Stimulated activated CD8-positive, alpha-beta memory T cell treated with anti-CD3 and anti-CD28 coated beads, Interleukin-7, amount 100 ng/mL, for 24 hours (primary cell): ENCODE measurements at places on chromosomes 3 and 15.
A peak's percentile ranks its signal among the peaks of the same experiment; 100 is the strongest.

- no peak for DNase-seq
These were observed 317 bp downstream of the ROBO2 start for GRCh38 chr3:77040216-77040615.

DNA sequence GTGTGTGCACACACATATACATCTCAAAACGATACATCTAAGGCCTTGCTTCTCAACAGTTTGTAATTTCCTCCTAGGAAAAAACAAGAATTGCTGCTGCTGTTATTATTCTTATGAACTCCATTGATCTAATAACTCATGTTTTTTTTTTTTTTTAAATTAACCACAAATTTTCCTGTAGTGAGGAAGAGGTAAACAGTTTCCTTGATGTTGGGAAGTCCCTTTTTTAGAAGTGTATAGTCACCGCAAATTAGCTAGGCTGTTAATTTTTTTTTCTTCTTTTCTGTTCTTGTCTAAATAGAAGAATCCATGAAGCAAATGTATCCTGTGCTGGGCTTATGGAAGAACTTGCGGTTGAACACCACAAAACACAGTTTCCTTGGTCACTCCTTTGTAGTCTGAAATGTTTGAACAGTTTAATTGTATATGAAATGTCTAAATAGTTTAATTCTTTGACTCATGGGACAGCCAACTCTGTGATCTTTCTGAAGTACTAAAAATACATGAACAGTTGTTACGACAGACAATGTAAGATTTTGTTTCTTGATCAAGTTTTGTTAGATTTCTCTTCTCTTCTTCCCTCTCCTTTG lies 64.5 kb downstream of the MITF start:
- no peak for DNase-seq

GRCh38 chr3:172709774-172710663 lies 848 bp downstream of the NCEH1 start:
- DNase-seq = no peak

GRCh38 chr3:53168175-53168923 lies 7.3 kb downstream of the PRKCD start:
- no peak for DNase-seq

GRCh38 chr3:70943886-70944285 lies 631.4 kb upstream of the MDFIC2 start:
- DNase-seq = no peak

- DNase-seq = no peak
These were observed 194.5 kb downstream of the RPLP1 start for GRCh38 chr15:69647142-69647513.

- DNase-seq = no peak
These were observed 358.5 kb downstream of the ZNF385D start for GRCh38 chr3:21392526-21392925.

GRCh38 chr15:82138306-82138705 lies 92.5 kb upstream of the MEX3B start:
- no peak for DNase-seq

DNA sequence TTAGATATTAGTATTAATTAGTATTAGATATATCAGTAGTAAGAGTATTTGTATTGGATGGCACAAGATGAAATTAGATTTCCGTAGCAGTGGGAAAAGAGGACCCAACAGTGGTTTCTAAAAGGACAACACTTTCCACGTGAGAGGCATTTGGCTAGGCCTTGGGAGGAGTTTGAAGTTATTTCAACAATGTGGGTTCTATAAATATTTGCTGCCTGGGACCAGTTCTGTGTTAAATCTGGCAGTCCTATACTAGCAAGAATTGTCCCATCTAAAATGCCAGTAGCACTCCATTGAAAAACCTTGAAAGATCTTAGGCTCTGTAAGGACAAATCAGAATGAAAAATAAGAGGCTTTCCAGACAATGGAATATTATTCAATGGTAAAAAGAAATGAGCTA lies 347.1 kb upstream of the DNAJC19 start:
- no peak for DNase-seq

DNA sequence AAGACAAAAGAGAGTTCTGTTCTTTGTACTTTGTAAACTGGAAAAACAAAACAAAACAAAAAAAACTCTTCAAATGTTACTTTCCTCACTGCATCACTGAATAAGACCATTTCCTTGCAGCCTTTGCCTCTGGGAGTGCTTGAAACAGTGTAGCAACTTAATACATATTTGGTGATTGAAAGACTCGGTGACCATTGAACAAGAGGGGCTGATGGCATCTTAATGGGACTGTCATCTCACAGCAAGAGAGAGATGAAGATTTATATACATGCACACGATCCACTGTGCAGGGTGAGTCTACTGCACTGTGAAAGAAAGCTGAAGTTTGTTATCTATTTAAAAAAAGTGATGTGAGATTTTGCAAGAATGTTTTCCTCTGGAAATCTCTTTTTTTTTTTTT lies 111.9 kb upstream of the KLHL25 start:
- DNase-seq = no peak

DNA sequence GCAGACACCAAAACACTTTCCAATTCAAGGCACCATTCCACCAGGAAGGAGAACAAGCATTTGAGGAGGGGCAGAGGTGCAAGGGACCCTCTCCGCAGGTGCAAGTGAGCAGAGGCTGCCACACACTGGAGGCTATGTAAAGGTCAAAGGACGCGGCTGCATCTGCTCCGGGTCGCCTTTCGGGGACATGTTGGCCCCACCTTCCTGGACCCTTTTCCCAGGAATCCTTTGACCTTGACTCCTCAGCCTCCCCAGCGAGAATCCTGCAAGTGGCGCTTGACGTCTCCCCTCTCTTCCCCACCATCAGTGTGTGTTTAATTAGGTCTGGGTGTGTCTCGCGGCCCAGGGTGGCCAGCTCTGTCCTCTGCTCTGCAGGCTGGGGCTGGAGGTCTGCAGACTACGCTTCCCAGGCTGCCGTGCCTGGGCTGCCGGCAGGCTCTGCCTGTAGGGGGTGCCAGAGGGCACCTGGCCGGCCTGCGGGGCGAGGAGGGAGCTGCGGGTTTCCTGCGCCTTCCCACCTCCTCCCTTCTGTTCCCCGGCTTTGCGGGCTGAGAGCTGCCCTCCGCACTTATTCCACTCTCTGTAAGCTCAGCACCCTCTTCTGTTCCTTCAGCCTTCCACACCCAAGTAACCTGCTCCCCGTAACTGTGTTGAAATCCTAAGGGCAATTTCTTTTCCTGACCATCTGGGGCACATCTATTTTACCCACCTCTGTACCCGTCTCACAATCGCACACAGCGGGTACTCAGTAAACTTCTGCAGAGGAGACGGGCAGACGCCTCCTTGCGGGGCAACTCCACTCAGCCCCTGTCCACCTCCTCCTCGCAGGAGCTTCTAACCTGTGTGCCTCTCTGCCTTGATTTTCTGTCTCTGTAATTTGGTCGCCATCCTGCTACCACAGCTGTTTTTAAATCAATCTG lies 129.8 kb downstream of the NSMCE3 start:
- DNase-seq = no peak

DNA sequence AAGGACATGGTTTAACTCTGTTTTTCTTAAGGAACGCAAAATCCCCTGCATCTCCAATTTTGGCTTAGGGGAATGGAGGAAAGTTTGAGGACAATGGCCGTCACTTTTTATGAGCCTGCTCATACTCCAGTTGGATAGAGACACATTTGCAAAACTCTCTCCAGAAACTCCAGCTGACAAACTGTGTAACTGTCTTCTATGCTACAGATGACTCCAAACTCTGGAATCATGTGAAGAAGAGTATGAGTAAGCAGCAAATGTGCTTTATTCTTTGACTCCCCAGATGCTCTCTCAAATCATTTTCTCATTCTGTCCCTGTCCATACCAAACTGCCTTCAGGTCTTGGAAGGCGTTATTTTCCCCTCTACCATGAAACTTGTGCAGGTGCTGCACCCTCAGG lies 226.5 kb upstream of the GPR149 start:
- no peak for DNase-seq

GRCh38 chr3:13282358-13282985 lies 137.7 kb downstream of the NUP210 start:
- DNase-seq = no peak

DNA sequence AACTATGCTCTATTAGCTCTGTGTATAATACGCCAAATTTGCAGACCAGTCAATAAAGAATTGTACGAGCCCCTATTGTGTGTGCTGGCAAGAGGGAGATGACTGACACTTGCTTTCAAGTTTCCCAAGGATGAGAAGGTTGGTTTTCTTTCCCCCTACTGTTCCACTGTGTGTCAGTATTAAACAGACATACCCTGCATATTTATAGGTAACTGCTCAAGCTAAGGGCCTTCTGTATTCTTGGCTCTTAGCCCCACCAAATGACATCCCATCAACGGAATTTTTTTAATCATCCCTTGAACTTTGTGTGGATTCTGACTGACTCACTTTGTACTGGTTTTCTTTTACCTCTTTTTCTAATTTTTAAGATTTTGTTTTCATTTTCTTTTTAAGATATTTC lies 60.6 kb upstream of the GYG1 start:
- no peak for DNase-seq

DNA sequence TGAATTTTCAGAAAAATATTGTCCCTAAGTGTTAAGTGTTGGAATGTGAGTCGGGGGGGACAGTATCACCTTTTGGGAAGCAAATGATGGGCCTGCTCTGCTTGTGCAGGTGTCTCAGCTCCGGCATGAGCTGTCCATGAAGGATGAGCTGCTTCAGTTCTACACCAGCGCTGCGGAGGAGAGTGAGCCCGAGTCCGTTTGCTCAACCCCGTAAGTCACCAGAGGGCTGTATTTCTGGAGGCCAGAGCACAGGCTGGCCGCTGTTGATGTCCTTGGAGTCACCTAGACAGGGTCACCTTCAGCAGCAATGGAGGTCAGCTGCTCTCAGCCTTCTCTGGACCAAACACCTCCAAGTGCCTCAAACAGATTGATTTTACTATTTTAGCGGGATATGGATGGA lies 78.0 kb downstream of the CCK start:
- DNase-seq = no peak

- peak; percentile 6 for DNase-seq
These were observed 28.8 kb upstream of the HDAC11 start for GRCh38 chr3:13451301-13451673.
